ENCODE measurements at places on chromosomes 12 and 14.

DNA sequence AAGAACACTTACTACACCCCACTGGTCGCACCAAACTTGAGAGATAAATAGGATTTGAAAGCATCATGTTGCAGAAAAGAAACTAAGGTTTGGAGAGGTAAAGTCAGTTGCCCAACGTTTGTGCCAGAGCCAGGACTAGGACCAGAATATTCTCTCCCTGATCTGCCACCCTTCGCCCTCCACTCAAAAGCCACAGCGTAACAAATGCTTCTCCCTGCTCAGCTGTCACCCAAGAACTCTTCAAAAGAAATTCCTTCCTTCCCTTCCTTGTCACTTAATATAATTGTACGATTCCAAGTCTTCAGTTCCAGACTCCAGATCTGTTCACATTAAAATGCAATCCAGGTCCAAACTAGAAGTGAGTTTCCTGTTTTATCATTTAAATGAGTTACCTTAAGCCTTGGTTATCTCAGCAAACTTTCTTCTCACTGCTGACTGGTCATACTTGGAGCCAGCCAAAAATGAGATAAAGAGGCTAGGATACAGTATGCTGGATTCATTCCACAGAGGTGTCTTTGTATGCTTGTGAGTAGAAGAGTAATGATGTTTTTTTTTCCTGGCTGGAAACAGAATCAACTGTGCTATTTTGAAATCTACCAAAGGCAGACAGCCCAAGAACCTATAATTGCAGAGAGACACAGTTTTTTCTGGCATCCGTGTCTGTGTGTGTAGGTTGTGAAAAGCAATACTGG, 12.8 kb upstream of the PPFIBP1 start:
- DNase-seq: no peak

DNA sequence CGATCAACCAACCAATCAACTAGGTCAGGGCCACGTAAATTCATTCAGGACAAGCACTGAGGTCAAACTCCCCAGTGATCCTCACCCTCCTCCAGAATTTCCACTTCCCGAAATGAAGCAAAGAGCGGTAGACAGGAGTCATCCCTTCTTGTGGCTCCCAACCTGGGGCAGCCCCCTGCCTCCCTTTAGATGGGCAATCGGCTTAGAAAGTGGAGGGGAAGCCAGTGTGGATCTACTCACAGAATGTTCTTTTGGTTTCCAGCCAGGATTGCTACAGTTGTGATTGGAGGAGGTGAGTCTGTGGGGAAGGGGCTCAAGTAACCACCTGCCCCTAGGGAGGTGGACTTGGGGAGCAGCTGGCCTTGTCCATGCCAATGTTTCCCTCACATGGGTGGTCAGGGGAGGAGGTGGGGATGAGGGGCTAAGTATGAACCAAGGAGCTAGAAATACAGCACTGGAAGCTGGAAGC, 4.1 kb downstream of the IFI27 start:
- DNase-seq: no peak

DNA sequence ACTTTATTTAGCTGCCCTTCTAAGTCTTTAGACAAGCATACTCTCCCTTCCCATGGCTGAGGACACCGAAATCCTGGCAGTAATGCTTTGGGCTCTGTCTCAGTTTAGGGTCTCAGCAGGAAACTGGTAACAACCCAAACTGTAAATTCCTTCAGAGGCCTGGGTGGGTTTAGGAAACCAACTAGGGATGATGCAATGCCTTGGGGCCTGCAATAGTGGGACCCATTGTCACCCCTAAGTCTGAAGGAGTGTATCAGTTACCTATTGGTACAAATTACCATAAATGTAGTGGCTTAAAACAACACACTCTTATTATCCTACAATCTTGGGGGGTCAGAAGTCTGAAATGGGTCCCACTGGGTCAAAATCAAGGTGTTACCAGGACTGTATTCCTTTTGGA, 36.0 kb downstream of the DHRS2 start:
- DNase-seq: no peak

GRCh38 chr14:98280436-98280835, 991.6 kb downstream of the BCL11B start:
- DNase-seq: no peak

- DNase-seq: no peak
Measured at GRCh38 chr12:53227836-53228235, 4.2 kb downstream of the RARG start.

- no peak for DNase-seq
Measured at GRCh38 chr12:110531741-110532333, 29.7 kb downstream of the RAD9B start.

DNA sequence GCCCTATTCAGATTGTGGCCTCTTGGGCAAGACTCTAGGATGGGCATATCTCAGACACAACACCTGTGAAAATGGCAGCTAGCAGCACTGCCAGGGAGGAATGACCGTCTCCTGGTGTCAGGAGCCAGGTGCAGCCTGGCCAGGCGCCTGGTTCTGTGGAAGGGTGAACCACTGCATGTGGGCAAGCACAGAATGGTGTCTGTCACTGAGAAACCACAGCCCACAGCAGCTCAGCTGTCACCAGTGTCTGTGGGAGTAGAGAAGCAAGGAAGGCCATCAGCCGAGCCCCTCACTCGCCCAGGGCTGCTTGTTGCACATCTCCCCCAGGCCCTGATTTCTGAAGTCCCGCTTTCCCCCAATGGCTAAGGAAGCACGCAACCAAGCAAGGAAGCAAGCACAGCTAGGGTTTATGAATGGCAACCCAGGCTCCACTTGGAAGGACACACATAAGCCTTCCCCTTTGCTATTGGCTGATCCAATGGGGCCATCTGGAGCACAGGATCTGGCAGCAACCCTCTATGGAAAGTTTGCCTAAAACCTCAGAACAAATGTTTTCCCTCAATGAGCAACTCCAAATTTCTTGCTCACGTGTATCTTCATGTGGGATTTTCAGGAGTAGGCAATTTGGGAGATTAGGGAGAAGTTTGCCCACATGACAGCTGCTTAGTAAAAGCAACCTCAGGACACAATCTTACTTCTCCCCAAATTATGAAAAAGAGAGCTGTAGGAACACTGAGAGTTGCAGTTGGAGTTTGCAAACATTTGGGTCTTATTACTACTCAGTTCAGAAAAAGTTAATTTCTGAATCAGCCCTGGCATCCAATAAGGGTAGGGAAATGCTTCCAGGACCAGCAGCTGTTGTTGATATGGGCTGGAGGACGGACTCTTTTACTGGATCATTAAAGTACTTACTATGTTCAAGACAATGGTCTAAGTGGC, 44.7 kb downstream of the GPHB5 start:
- DNase-seq: no peak

- DNase-seq: no peak
Measured at GRCh38 chr14:51180577-51180976, 59.5 kb upstream of the TMX1 start.

- DNase-seq: peak; percentile 71
Measured at GRCh38 chr14:21476523-21476924, 235 bp downstream of the RAB2B start.

GRCh38 chr14:93343797-93344196, 3.2 kb upstream of the COX8C start:
- DNase-seq: no peak

DNA sequence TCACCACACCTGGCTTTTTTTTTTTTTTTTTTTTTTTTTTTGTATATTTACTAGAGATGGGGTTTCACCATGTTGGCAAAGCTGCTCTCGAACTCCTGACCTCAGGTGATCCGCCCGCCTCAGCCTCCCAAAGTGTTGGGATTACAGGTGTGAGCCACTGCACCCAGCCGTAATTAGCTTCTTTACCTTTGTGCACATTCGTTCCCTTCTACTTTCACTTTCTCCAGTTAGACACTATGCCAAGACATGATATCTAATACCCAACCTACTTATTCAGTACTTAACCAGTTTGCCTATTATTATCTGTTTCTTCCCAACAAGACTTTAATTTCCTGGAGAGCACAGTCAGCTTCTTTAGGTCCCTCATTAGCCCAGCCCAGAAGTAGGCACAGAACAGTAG, 5.3 kb downstream of the STYK1 start:
- no peak for DNase-seq

DNA sequence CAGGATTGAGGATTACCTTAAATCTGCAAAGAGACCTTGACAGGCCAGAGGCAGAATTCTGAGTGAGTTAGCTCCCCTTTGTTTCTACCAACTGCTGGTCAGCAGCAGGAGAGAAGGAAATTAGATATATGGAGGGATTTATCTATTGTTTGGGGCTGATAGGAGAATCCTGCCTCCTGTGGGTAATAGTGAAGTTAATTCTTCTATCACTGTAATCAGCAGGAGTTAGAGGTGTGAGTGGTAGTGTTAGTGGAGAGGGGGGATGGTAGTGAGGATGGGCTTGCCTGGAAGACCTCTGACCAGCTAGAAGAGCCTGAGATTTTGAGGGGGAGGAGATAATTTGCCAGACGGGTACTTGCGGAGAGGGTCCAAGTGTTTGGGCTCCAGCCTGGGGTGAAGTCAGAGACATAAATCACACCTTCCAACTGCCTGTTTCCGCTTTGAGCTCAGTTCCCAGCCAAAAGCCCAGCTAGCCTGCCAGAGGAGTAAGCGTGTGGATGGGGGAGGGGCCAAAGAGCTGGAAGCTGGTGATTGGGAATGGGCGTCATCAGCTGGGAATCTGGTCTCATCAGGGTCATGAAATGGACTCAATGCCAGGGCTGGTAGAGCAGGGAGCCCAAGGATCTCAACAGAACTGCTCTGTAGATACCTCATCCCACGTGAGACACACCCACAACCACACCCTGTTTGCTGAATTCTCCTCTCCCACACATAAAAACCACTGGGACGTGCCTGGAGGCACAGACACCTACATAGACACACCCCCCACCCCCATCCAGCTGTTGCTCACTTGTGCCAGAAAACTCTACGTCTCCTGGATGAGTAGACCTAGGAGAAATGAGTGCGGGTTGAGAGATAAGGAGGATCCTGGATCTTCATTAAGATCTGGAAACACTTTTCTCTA, 13.1 kb upstream of the ITGA5 start:
- no peak for DNase-seq

Data from Kasumi-1 (cell line).